CD4-positive, alpha-beta T cell treated with Interleukin-15 for 4 hours (primary cell): ENCODE measurements at places on chromosomes 11 and 22.

DNA sequence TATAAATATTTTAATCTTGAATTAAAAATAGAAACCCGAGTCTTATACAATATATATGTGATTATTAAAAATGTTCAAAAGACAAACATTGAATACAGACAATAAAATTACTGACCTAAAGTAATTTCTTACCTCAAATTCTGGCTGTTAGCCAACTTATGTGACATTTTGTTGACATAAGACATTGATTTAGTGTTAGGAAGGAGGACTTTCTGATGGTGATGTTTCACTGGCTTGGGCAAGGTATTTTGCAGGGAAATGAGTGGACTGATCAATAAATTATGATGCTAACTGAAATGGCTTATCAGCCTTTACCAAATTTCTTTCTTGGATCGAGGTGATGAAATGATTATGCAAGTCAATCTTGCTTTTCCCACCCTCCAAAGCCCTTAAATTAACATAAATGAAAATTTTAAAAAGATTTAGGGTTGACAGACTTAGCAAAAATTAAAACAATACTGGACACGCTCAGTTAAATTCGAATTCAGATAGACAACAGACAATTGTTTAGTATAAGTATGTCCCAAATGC, 33.2 kb upstream of the FZD4 start:
- no peak for DNase-seq

DNA sequence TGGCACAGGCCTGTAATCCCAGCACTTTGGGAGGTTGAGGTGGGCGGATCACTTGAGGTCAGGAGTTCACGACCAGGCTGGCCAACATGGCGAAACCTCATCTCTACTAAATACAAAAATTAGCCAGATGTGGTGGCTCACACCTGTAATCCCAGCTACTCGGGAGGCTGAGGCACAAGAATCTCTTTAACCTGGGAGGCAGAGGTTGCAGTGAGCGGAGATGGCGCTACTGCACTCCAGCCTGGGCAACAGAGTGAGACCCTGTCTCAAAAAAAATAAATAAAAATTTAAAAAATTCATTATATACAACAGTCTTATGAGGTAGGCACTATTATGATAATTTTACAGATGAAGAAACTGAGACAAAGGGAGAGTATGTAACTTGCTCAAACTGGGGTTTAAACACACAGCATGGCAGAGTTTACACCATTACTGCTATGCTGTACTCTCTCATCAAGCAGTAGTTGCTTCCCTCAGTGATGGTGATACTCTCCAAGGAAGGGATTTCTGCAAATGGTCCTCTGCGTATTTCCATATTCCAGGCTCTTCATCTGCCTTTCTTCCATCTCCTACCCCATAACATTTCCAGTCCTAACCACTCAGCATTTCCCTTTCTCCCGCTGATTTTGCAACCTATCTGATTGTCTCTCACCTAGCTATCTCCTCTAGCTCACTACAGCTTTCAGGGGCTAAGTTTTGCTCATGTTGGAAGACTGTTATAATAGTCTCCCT, 95.3 kb downstream of the CCDC83 start:
- DNase-seq, result no peak

- no peak for DNase-seq
Observed at GRCh38 chr11:62514151-62514550, 32.5 kb downstream of the AHNAK start.

GRCh38 chr11:95435628-95436353, 204.8 kb upstream of the SESN3 start:
- no peak for DNase-seq

- no peak for DNase-seq
Observed at GRCh38 chr22:40313007-40313406, 33.3 kb upstream of the ADSL start.

- no peak for DNase-seq
Observed at GRCh38 chr11:42901084-42901483, 410.7 kb upstream of the API5 start.

GRCh38 chr22:17587629-17588028, 24.3 kb downstream of the SLC25A18 start:
- no peak for DNase-seq

DNA sequence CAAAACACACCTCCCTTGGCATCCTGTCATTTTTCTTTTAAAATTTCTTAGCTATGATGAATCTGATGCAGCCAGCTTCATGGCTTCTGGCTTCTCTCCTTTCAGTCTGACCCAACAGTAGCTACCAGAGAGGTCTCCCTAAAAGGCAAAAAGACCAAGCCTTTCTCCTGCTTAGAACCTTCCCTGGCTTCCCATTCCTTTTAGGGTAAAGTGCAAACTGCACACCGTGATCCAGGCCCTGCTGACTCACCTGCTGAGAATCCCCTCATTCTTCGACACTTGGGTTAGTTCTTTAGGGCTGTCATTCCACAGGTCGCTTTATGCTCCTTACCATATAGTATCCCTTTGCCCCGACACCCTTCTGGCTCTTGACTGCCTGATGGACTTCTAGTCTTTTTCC, 362.4 kb downstream of the MIAT start:
- DNase-seq, result no peak

DNA sequence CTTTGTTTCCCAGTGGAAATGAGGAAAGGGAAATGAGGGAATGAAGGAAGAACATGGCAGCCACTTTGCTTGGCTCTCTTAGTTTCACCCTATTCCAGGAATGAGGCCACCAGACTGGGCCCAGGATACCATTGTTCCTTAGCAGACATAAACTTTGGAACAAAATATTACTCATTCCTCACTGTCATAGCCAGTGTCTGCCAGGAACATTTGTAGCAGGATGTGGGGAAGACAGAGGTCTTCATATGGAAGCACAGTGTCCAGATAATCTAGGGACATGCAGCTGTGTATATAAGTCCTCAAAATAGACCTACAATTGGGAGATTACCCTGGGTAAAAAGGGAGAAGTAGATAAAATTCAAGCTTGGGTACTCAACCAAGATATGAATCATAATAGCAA, 15.2 kb upstream of the FUT4 start:
- no peak for DNase-seq

GRCh38 chr11:73640592-73640991, 5.8 kb upstream of the PLEKHB1 start:
- DNase-seq, result no peak

GRCh38 chr11:84414920-84415319, 1128.8 kb upstream of the CCDC90B start:
- no peak for DNase-seq

DNA sequence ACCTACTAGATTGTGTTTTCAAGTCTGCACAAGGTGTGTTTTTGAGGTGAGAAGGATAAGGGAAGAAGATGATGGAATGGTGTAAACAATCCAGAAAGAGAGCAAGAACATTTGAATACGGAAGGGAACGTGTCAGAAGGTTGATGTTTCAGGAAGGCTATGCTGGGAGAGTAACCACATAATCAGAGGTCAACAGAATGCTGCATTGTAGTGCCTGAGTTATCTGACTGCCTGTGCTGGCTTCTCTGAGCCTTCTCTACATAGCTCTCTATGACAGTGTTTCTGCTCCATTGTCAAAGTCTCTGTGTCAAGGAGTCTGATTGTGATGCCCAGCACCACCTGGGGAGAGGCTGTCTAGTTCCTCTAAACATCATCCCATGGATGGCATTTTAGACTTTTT, 74.1 kb downstream of the CYB5R2 start:
- no peak for DNase-seq

GRCh38 chr11:78541537-78541936, 33.1 kb downstream of the NARS2 start:
- no peak for DNase-seq

DNA sequence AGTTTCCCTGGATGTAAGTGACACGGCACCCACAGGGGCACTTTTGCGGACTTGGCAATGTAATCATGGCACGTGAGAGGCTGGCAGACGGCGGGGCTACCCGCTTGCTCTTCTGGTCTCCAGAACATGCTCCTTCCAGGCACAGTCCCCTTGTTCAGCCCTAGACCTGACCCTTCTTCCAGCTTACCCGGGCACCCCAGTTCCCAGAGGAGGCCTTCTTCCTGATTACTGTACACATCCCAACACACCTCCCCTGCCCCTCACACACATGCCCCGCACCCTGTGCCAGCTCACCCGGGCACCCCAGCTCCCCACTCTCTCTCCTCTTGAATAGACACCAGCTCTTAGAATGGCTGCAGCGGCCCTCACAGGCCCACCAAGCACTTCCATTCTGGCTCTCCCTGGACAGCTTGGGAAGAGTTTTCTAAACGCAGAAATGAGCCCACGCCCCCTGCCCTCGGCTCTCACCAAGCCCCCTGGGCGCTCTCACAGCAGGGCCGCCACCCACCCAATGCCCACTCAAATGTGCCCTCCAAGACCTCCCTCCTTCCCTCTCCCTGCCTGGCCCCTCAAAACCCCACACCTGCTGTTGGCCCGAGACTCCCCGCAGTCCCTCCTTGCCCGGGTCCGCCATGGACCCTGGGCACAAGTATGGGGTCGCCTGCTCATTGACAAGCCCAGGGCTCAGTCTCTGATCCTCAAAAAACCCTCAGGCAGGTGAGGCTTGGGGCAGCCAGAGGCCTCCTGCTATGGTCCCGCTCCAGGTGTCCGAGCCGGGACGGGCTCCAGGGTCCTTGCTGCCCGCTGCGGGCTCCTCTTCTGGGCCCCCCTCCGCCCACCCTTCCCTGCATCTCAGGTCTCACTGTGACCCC, 88.5 kb downstream of the WNT7B start:
- DNase-seq, result no peak
